ENCODE measurements at places on chromosomes 16 and 17.

- no peak for DNase-seq
Measured at GRCh38 chr16:4097826-4098240, 18.4 kb downstream of the ADCY9 start.

GRCh38 chr17:16924696-16925440 is 47.0 kb downstream of the TNFRSF13B start:
- no peak for DNase-seq

- DNase-seq, result no peak
Measured at GRCh38 chr16:77468831-77469230, 34.0 kb upstream of the ADAMTS18 start.

GRCh38 chr17:49910094-49910857 is 58.7 kb upstream of the DLX4 start:
- DNase-seq, result no peak

GRCh38 chr16:715477-716199 is 720 bp downstream of the METRN start:
- DNase-seq, result peak; percentile 21

DNA sequence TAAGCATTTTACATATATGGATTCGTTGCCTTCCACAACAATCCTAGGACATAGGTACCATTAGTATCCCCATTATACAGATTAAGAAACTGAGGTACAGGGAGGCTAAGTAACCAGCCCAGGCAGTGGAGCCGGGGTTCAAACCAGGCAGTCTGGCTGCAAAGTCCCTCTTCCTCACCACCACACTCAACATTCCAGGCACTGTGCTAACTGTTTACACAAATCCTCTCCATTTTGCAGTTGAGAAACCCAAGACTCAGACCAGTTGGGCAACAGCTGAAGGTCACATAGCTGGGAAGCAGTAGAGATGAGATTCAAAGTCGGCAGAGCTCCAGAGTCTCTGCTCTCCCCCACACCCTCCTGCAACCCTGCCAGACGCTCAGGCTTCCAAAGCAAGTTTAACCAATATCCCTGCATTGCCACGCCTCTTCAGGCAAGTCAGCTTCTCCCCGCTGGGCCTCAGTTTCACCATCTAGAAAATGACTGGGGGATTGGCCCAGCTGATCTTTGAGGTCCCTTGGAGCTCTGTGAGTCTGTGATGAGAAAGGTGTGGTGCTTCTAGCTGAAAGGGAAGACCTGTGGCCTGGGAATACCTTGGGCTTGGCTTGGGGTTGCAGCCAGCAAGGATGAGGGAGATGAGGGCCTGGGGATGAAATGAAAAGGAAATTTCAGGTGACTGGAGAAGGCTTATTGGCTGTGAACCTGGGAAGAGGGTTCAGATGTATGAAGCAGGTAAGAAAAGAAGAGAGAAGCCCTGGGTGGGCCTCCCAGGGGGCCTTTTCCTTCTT is 14.0 kb downstream of the CCR7 start:
- no peak for DNase-seq

DNA sequence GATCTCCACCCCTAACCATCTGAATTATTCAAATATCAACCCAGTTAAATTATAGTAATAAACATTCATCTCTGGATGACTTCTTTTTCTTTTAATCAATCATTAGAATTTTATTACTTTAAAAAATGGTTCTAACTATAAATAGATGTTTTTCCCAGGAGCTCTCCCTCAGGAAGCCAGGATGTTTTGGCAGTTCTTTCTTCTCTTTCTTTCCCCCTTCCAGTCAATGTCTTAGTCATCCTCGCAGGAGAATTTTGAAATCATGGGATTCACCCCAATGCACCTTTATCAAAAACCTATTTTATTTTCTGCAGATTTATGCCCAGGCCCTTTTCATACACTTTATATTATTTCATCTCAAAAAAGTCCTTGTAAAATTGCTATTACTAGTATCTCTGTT is 711.6 kb downstream of the CDH11 start:
- DNase-seq, result no peak

DNA sequence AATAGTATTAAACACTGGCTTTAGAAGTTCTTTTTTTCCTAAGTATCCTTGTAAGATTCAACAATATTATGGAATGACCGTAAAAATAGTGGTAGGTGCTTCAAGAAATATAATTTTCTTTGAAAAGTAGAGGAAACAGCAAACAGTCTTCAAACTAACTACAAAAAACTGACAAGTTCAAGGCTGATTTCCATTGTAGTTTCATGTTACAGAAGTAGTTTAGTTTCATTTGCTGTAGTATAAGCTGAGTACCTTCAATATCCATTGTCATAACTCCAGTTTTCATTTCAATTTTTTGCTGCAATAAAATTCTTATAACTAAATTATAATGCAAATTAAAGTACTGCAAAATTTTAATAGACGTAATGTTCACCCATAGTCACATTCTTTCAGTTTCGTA is 19.3 kb downstream of the PHKB start:
- no peak for DNase-seq

DNA sequence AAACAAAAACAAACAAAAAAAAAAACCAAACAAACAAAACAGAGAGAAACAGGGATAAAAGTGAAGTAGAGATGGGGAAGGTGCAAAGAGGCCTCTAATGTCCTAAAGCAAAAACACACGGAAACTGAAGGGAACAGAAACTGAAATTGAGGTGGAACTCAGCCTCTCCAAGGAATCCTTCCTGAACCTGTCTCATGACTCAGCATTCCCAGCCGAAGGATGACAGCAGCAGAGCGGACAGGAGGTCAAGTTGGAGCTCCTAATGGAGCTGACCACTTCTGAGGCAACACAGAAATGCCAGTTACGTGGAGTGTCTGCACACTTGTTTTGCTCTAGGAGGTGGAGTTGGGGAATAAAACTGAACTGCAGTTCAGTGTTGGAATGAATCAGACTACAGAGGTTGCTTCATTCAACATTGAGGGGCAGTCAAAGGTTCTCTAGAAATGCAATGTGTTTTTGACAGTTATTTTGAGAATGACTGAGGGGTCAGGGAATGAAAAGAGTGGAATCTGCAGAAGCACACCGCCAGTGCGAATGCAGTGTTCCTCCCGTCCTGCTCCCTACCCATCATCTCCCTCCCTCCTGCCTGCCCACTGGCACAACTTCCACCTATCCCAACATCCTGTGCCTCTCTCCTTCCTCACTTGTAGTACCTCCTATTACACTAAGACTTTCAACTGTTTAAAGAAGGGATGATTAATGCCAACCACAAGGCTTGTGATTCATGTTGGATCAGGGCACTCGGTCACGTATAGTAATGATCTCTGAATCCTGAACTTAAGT is 6.3 kb downstream of the UBE2O start:
- no peak for DNase-seq

- no peak for DNase-seq
Measured at GRCh38 chr16:47848421-47849109, 307.2 kb downstream of the ABCC12 start.

DNA sequence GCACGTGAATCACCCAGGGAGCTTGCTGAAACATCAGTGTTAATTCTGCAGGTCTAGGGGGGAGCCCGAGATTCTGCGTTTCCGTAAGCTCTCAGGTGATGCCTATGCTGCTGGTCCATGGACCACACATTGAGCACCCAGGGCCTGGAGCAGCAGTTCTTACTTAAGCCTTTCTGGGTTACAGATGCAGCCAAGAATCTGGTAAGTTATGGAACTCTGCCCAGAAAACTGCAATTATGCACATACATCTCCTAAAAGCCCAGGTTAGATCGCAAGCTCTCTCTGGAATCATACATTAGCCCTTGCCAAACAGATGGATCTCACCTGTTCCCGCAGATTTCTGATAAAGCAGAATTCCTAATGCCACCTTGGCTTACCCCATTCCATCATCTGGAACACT is 265.9 kb upstream of the SALL1 start:
- DNase-seq, result no peak

DNA sequence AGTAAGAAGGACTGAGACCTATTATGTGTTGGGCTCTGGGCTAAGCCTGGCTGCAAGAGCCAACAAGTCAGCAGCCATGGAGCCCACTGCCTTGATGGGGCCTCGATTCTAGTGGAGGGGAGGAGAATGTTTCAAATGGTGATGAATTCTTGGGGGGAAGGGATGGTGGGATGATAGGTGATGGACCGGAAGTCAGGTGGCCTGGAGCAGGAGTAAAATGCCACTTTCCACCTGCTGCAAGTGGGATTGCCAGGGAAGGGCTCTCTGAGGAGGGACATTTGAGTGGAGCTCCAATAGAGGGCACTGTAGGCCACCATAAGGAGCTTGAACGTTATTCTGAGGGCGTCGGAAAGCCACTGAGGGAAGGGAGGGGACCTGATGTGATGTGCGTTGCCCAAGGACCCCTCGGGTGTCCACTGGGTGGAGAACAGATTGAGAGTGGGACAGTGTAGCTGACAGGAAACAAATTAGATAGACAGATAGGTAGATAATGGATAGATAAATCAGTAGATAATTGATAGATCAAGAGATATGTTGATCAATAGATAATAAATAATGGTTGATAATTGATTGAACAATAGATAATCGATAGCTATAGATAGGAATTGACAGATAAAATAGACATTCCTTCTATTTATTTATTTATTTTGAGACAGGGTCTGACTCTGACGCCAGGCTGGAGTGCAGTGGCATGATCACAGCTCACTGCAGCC is 18.2 kb upstream of the NXPH3 start:
- DNase-seq, result peak; percentile 76

- no peak for DNase-seq
Measured at GRCh38 chr16:83742124-83742899, 65.5 kb upstream of the HSBP1 start.

DNA sequence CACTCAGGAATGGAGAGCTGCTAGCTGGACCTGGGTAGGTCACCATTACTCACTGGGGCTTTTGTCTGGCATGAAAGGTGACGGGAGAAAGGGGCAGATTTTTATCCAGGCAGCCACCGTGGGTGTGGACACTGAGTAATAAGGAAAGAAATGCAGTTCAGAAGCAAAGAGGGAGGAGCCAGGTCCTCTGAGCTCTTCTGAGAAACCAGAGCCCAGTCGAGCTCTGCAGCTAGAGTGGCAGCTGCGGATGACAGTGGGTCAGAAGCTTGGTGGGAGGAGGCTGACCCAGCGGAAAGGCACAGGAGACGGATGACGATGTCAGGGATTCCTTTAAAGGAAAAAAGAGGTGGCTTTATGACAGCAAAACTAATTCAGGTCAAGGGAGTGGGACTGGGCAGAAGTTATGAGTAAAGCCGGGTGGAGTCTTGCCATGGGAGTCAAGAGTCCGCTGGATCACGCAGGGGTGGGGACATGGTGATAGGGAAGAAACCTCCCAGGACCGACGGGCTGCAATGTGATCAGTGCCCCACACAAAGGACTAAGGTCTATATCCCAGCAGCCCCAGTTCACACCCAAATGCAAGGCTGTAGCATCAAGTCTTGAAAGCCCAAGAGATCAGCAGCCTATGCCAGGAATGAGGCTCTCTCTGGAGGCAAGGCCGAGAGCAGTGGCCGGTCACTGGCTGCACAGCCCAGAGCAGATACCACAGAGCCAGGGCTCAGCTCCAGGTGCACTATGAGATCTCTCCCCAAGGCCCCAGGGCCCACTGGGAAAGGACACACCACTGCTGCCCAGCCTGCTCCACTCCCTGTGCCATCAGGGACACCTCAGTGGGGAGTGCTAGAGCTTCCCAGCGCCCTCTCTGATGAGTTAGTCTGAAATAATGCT is 6.3 kb upstream of the MNT start:
- no peak for DNase-seq

All from NCI-H2171 (cell line).